Fibroblast of skin of abdomen (primary cell): ENCODE measurements at places on chromosomes 4 and X.
A peak's percentile ranks its signal among the peaks of the same experiment; 100 is the strongest.

DNA sequence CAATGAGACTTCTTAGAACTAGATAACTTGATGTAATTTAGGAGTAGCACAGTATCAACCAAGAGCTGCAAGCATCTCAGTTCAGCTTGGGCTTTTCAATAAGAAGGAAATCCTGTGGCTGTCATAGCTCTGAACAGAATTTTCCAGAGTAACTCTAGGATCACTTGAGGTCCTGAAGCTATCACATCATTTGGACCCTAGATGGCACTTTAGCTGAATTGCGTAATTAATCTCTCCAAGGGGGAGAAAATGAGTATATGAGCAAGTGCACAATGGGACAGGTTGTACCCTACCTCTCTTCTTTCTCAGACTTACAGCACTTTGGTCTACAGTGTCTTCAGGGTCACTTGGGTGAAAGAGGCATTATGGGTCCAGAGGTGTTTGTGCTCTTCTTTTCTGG, 45.2 kb downstream of the SLC4A4 start:
- no peak for DNase-seq

DNA sequence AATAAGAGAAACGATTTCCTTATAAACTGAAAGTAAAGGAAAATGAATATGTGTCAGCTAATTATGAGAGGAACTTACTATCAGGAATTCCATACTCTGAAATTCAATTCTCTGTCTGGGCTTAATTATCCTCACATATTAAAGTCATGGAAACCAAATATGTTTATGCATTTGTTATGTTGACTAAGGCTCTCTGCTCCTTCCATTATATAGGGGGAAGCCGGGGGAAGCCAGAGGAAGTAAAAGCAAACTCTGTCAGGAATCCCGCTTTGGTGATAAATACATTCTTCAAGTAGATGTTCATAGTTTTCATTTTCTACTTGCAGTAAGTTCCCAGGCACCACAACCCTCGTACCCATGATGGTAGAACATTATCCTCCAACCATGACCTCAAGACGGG, 142.8 kb upstream of the VCX2 start:
- peak; percentile 2 for DNase-seq

- no peak for DNase-seq
These were observed 432.6 kb upstream of the GALNT7 start for GRCh38 chr4:172736046-172736445.

DNA sequence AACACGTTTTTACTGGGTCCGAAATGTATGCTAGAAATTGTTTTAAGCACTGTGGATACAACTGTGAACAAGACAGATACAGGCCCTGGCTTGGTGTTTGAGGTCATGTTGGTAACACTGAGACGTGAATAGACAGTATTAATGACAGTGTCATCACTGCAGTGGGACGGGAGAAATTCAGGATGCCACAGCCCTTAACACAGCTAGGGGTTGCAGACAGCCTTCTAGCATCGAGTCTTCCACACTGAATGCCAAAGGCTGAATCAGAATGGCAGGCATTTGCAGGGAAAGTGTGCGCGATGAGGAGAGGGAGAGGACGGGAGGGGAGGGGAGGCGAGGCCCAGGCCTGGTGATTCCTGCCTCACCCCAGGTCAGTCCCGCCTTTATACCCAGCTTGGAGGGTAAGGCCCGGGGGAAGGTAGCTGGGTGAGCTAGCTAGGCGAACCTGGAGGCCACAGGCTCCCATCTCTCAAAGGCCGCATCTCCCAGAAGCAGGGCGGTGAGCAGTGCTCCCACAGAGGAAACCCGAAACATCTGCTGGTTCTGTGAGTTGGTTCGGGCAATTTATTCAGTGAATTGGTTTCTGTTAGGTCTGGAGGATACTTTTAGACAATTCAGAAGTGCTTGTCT, 44.1 kb upstream of the CLDN24 start:
- no peak for DNase-seq

DNA sequence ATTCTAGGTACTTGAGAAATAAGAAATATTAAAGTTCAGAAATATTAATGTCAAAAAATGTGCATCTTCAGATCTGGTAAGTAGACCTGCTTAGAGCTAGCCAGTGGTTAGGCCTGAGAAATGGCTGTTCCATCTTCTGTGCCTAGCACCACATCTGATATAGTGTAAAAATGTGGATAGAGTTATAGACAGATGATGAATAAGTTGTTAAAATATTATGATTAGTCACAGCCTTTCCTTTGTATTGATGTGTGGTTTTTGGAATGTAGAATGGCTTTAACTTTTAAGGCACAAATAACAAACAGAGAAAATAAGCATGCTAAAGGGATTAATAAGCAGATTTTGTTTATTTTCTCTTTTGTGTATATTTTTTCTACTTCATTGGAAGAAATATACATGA, 133.5 kb upstream of the NUDT6 start:
- peak; percentile 29 for DNase-seq

DNA sequence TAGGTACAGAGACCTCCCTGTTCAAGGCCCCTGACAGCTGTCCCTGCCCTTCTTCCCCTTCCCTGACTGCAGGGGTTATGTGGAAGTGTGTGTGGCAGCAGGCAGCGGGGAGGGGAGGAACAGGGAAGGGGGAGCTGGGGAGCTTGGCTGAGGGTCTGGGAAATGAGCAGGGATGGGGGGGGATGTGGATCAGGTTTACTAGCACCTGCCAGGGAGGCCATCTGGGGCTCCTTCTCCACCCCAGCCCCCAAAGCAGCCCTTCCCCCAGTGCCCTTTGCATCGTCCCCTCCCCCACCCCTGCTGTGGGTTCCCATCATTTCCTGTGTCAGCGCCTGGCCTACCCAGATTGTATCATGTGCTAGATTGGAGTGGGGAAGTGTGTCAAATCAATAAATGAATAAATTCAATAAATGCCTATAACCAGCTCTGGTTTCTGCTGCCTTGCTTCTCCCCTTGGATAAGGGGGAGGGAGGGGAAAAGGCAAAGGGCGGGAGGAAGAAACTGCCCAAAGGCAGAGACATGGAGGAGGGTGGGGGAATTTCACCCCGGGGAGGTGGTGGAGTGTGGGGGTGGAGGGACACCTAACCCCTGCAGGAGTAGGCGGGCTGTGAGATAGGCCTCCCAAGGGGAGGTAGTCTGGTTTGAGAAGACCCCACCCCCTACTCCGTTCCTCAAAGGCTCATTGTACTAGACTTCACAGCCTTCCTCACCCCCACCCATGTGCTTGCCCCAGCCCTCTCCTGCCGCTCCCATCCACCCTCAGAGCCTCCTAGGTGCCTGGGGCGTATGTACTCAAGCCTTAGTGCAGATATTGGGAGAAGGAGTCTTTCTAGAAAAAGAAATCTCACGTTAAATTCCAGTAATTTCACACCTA, 3.2 kb downstream of the CXorf65 start:
- no peak for DNase-seq

DNA sequence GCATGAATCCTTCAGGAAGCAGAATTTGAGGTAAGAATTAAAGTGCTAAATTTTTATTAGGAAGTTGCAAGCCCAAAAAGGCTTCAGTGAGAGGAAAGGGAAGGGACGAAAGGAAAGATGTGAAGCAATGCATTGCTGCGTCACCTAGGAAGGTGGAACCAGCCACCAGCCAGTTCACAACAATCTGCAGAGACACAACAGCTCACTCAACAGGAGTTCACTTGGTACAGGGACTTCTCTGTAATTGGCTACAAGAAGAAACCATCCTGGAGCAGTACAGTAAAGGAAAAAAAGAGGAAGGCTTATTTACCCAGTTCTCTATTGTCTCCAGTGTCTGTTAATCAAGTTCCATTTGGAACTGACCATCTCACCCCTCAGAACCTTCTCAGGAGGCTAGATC, 157.6 kb downstream of the HNRNPD start:
- DNase-seq, result no peak

- no peak for DNase-seq
These were observed 147.0 kb upstream of the LEF1 start for GRCh38 chr4:108315694-108316093.

GRCh38 chrX:74421740-74422352, 553 bp downstream of the SLC16A2 start:
- no peak for DNase-seq

GRCh38 chr4:8040607-8041006, 100.9 kb upstream of the AFAP1 start:
- no peak for DNase-seq

- DNase-seq, result peak; percentile 4
These were observed 53.7 kb downstream of the SMIM31 start for GRCh38 chr4:164807611-164808010.

- no peak for DNase-seq
These were observed 1.5 kb downstream of the BEND4 start for GRCh38 chr4:42150653-42151567.

DNA sequence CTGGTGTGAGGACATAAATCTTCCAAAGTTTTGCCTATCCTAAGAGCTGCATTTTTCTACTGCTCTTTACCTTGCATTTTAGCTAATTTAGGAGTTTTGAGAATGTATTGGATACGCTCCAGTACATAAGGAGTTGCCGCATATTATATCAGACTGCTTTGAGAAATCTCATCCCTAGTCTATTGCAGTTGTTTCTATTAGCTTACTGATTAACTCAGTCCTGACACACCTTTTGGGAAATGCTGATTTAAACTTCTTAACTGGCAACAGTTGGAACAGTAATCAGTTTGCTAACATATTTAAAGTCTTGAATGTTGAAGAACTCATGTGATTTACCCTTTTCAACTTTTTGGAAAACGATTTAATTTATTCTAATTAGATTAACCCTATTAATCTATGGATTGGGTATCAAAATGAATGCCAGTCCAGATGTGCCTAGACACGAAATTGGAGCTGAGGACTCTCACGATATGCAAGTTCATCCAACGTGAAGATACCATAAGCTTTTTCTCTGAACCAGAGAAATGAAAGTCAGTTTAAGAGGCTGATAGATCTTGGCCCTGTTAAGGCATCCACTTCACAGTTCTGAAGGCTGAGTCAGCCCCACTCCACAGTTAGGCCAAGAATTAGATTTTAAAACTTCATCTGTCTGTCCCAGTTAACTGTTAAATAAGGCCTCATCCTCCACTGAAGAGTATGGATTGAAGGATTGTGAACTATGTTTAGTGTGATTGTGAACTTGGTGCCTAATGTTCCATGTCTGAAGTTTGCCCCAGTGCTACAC, 90.0 kb downstream of the MAOA start:
- DNase-seq, result no peak

DNA sequence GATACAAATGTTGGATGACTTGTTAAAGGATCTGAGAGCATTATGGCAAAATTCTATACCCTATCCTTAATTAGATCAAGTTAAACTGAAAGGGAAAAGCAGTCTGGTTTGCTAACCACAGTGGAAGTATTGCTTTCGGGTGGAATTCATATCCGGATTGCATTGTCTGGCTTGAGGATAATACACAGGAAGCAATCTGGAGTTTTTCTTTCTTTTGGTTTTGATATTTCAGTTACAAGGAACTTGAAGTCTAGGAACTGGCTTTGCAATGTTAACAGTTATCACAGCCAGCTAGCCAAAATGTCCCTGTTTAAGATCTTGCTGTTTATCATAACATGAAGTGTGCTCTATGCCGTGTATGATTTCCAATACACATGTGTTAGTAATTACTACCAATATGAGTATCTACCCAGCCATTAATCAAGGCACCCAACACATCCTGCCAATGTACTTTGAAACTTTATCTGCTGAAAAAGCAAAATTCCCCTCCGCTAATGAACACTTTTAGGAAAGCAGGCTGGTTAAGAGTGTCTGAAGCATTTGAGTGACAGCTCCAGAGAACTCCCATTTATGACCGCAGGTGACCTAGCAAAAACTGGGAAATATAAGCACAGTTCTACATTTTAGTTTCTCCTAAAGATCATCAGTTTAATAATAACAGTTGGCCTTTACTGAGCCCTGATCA, 146.4 kb downstream of the PALLD start:
- DNase-seq, result peak; percentile 81

GRCh38 chrX:40952855-40953254, 132.4 kb upstream of the USP9X start:
- no peak for DNase-seq

DNA sequence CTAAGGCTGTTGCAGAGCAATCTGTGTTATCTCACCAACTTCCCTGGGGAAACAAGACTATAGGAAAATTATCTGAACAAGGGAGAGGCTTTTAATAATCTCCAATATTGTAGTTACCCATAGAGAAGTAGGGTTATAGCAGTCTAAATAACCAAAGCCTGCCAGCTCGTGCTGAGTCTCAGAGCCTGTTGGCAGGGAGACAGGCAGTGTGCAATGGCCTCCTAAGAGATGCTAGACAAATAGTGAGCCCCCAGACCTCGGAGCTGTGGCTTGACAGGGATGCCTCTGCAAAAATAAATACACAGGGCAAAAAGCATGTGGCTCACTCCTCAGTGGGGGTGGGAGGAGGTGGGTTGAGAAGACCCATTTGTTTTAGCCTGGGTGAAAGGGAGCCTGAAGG, 76.7 kb downstream of the DGKK start:
- DNase-seq, result no peak

- no peak for DNase-seq
These were observed 58.2 kb downstream of the TBC1D9 start for GRCh38 chr4:140697709-140698560.

- no peak for DNase-seq
These were observed 5.7 kb downstream of the TRPC5OS start for GRCh38 chrX:111881715-111882114.

DNA sequence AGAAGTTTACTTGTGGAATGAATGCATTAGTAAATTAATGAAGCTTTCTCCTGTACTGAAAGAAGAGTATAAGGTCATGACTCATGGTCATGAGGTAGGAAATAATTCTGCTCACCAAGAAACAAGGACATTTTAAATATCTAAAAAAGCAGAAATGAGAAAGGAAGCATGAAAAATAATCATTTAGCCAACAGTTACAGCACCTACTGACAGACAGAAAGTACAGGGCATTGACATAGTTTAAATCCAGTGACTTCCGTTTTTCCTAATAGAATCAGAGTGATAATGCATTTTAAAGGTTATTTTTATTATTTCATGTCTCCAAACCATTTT, 30.5 kb upstream of the ACSL1 start:
- DNase-seq, result no peak

- peak; percentile 28 for DNase-seq
These were observed 5.5 kb upstream of the XIAP start for GRCh38 chrX:123854329-123854728.

- no peak for DNase-seq
These were observed 120.1 kb downstream of the SYNPO2 start for GRCh38 chr4:119008761-119009160.
